AG08396 (cell line): ENCODE measurements at places on chromosomes 16 and 17.
A peak's percentile ranks its signal among the peaks of the same experiment; 100 is the strongest.

DNA sequence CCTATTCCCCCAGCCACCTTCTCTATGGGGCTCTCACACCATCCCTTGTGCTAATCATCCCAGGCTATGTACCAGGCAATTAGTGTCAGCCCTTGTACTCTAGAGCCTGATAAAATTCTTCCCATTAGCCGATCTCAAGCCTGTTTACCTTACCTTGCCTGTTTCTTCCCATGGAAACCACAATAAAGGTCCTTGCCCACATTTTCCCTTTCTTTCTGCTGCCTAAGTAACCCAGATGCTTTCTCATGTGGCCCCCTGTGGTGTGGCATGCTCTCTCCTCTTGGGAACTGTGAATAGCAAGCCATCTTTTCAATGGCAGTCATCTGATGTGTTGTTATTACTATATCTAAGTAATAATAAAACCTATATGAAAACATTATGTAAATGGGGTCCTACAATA lies 265.8 kb upstream of the ELAC2 start:
- no peak for DNase-seq

GRCh38 chr16:66335704-66336329 lies 30.7 kb upstream of the CDH5 start:
- DNase-seq = no peak

- DNase-seq = no peak
Measured at GRCh38 chr16:88552166-88552565, 18.0 kb upstream of the ZC3H18 start.

- DNase-seq = no peak
Measured at GRCh38 chr16:87125206-87126155, 191.7 kb downstream of the C16orf95 start.

- DNase-seq = peak; percentile 41
Measured at GRCh38 chr16:89297156-89297874, 79.8 kb downstream of the ZNF778 start.

- DNase-seq = no peak
Measured at GRCh38 chr16:13999895-14000425, 71.2 kb upstream of the MRTFB start.

DNA sequence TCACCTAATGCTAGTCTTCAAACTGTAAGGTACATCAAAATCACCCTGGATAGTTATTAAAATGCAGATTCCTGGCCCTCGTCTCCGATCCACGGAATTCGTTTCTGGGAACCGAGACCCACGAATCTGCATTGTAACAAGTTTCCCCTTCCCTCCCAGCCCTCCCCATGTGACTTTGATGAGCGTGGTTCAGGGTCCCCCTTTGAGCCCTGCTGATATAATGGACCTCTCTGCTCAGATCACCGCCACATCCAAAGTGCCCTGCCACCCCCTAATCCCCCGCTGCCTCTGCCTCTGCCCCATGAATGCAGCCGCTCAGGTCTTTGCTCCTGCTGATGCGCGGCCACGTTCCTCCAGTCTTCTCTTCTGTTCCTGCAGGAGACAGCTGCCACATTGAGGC lies 283.1 kb downstream of the SNX29 start:
- DNase-seq = no peak

- no peak for DNase-seq
Measured at GRCh38 chr17:29069526-29070041, 26.6 kb downstream of the PIPOX start.

DNA sequence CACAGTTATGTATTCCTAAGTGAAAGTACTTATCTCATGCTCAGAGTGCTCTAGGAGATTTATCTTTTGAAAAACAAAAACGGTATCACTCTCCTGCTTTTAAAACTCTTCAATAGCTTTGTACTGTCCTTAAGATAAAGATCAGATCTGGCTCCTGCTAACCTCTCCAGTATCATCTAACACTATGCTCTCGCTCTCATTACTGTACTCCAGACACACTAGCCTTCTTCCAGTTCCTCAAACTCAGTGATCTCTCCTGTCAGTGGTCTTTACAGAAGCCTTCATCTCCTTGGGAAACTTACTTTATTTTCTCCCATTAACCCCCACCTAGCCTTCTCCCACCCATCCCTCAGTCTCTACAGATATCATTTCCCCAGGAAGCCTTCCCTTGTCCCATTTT lies 10.1 kb downstream of the ULK2 start:
- DNase-seq = no peak

GRCh38 chr16:66369055-66369592 lies 2.6 kb downstream of the CDH5 start:
- DNase-seq = no peak

GRCh38 chr17:17755715-17756114 lies 74.5 kb downstream of the RAI1 start:
- DNase-seq = no peak
